Activated T-cell treated with anti-CD3 and anti-CD28 coated beads for 24 hours (primary cell): ENCODE measurements at places on chromosomes 3 and 15.

DNA sequence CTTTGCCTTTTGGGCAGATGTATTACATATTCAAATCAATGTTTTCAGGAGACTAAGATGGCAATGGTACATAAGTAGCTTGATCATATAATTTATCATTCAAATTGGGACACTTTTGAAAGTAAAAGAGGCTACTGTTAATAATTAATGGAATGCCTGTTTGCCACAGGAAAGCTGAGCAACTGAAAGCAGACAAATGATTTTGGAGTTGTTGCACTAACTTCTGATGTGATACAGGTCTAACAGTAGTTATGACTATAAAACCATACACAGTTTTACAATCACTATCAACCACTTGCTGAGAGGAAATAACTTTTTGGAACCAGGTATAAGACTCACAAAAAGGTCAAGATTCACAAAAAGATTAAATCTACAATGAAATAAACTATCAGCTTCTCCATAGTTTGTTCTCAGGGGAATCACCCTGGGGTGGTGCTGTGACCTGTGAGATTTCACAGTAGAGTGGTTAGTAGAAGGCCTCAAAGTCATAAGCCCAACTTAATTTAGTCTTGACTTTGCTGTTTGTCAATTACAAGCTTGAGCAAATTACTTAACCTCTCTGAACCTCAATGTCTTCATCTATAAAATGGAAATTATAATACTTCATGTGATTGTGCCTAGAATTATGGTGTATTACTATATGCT is 42.7 kb downstream of the HHLA2 start:
- DNase-seq: no peak

GRCh38 chr3:81419228-81419627 is 342.2 kb downstream of the GBE1 start:
- no peak for DNase-seq

DNA sequence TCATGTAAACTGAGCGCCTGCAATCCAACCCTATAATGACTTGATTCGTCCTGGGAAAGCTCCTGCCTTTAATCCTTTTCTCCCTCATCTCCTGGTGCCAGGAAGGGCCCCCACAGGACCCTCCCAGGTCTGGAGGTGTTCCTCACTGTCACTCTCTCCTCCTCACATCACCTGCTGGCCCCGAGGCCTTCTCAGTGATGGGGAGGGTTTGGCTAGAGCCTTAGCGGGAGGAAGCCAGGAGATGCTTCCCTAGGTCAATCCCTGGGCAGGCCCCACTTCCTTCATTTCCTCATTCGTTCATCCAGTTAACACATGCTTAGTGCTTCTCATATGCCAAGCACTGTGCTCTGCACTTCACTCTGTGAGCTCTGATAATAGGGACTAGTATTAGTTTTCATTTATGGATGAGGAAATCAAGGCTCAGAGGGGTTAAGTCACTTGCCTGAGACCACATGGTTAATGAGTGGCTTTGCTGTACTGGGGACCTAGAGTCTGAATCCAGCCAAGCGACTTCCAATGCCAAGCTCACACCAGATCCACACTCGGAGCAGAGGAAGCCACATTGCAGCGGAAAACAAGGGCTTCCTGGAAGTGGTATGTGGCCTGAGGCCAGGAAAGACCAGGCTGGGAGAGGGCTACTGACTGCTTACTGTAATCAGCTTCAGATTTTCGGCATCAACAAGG is 50.3 kb upstream of the CHRNB4 start:
- no peak for DNase-seq

GRCh38 chr3:139937674-139938279 is 2.8 kb downstream of the CLSTN2 start:
- DNase-seq: no peak

- DNase-seq: no peak
Observed at GRCh38 chr3:64488939-64489338, 198.9 kb downstream of the ADAMTS9 start.

GRCh38 chr15:51318382-51319150 is 19.8 kb downstream of the CYP19A1 start:
- no peak for DNase-seq

DNA sequence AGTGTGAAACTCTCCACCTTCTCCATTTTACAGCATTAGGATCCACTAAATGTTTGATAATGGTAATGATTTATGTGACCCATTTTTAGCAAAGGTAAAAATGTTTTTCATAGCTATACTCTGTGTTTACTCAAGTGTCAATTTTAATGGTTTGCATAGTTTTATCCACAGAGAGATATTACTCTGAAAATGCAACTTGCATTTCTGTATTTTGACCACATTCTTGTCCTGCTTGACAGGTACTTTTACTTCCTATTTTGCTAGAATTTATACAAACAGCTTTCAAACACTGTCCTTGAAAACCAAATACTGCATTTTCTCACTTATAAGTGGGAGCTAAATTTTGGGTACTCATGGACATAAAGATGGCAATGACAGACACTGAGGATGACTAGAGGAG is 62.9 kb downstream of the SERPINI1 start:
- no peak for DNase-seq

GRCh38 chr3:106086038-106086437 is 217.2 kb upstream of the CBLB start:
- DNase-seq: no peak

DNA sequence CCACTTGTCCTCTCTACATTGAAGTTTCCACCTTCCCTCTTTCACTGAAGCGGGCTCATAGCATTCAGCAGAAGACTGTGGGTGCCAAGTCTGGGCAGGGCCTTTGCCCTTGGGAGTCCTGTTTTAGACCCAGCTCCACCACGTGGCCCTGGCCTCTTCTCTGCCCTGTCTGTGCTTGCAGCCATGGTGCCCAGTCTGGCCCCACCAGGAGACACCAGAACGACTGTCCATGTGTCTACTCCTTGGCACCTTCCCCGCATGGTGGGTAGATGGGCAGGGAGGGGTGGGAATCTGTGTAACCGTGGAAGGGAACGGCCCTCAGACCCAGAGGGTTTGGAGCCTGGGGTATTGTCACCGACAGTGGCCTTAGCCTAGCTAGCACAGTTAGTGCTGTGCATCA is 17.9 kb upstream of the EMC3 start:
- no peak for DNase-seq

GRCh38 chr3:99789011-99789721 is 28.5 kb upstream of the CMSS1 start:
- no peak for DNase-seq
